Stimulated activated CD8-positive, alpha-beta memory T cell treated with anti-CD3 and anti-CD28 coated beads, Interleukin-7, amount 100 ng/mL, for 24 hours (primary cell): ENCODE measurements at places on chromosomes 16 and 17.

DNA sequence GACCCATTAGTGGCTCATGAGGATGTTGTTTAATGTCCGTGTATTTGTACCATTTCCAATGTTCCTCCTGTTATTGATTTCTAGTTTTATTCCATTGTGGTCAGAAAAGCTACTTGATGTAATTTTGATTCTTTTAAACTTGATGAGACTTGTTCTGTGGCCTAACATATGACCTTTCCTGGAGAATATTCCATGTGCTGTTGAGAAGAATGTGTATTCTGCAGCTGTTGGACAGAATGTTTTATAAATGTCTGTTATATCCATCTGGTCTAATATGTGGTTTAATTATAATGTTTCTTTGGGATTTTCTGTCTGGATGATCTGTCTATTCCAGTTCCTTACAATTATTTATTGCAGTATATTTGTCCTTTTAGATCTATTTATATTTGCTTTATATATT lies 2.9 kb upstream of the ABCA10 start:
- no peak for DNase-seq

GRCh38 chr17:58352596-58353388 lies 791 bp upstream of the SUPT4H1 start:
- no peak for DNase-seq

GRCh38 chr17:29726715-29727252 lies 104.1 kb upstream of the CORO6 start:
- DNase-seq: no peak

DNA sequence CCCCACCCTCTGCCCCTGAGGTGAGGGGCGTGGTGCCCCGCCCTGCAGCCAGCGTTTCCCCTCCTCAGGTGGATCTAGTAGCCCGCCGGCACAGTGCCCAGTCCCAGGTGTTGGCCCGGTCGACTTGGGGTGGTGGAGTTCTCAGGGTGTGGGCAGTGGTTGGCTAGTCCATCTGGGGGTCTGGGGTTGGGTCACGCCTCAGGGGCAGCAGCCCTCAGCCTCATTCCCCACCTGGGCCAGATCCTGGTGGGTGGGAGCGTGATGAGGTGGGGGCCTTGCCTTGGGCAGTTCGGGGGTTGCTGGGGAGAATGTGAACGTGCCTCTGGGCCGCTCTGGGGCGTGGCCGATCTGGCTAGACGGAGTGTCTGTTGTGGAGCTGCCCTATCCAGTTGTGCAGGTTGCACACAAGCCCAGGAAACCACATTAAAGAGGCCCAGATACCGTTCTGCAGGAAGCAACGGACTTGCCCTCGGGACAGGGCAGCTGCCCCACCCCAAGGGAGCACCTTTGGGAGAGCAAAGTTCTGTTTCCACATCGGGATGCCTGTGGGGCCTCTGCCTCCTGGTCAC lies 32.0 kb downstream of the GSE1 start:
- DNase-seq: no peak

DNA sequence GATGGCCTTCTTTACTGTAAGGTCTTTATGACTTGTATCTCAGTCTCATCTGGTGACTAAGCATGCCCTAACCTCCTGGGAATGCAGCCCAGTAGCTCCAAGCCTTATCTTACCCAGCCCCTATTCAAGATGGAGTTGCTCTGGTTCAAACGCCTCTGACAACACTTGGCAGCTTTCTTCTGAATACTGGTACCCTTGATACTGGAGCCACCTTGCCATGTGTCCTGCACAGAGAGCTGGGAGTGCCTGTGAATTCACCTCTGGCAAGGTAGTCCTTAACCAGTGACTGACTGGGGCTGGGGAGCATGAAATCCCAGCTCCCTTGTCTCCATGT lies 17.2 kb downstream of the NUDT7 start:
- no peak for DNase-seq

DNA sequence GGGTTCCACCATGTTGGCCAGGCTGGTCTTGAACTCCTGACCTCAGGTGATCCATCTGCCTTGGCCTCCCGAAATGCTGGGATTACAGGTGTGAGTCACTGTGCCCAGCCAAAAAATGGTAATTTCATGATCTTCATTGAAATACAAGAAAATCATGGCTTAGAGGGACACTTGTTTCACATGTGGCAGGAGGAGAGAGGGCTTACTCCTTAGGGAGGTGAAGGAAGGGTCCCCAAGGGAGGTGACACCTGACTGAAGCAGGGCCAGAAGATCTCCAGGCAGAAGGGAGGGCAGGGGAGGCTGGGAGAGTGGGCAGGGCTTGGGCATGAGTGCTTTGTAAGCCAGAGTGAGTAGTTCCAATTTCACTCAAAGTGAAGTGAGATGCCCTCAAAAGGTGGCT lies 20.0 kb upstream of the ITGAX start:
- no peak for DNase-seq

GRCh38 chr17:57939797-57940196 lies 15.4 kb downstream of the CUEDC1 start:
- DNase-seq: no peak
